PC-9 (cell line): ENCODE measurements at places on chromosomes 1 and 21.

DNA sequence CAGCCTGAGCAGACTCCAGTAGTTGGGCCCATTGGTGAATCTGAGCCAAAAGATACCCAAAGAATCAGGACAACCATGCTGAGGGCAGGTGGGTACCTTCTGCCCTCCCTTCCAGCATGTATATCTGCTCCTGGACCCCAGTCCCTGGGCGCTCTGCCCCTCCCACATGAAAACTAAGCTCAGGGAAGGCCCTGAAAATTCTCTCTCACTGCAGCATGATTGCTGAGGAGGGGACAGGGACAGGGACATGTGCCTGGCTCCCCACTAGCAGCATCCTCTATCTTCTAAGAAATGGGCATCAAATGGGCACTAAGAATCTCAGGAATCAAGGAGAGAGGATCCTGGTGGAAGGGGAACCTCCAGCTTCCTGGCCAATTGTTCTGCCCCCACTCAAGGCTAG is 446.0 kb downstream of the MATN1 start:
- no peaks in the 10 kb centered on the region for H3K27me3 ChIP-seq
- no peaks in the 10 kb centered on the region for H3K4me1 ChIP-seq
- H3K36me3 ChIP-seq: no peaks in the 10 kb centered on the region
- H3K4me3 ChIP-seq: no peak overlapping the region
- no peak overlapping the region for H3K27ac ChIP-seq

- no peak overlapping the region for H3K4me3 ChIP-seq
- H3K36me3 ChIP-seq: no peaks in the 10 kb centered on the region; the same call in 1 of the 2 replicates
- no peak overlapping the region for H3K27ac ChIP-seq
- H3K4me1 ChIP-seq: no peaks in the 10 kb centered on the region
- no peak for DNase-seq
- no peaks in the 10 kb centered on the region for H3K27me3 ChIP-seq
Observed at GRCh38 chr1:22080191-22080590, 27.7 kb downstream of the CDC42 start.

GRCh38 chr1:18325136-18325535 is 155.6 kb upstream of the KLHDC7A start:
- no peaks in the 10 kb centered on the region for H3K4me1 ChIP-seq
- H3K27ac ChIP-seq: no peak overlapping the region
- no peaks in the 10 kb centered on the region for H3K36me3 ChIP-seq

DNA sequence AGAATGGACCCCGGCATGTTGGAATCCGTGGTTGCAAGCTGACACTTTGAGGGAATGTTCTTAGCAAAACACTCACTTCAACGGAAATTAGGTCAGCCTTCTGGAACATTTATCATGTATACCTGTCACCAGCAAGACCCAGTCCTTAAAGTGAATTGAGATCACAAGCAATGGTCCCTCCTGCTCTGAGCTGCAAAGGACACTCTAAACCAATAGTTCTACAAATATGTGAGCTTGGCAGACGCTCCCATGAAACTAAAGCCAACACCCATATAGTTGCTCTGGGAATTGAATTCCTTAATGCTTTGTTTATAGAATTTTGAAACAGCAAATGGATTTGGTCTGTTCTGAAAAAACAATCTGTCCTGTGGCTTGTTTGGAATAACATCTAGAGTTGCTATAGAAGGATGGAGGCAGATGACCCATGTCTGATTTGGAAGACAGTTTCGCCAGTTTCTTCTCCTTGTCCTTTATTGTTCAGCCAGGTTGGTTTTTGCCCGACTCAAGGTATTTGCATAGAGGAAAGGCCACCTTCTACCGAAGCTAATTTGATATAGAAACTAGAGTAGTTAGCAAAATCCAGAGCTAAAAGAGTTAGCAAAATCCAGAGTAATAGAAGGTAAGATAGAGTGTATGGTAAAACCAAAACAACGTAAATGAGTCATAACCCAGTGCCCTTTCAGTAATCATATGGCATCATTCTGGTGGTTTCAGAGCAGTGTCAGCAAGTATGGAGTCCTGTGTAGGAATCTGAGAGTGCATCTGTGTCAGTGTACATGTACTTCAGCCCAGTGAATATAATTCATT is 236.2 kb downstream of the NFIA start:
- peaks cover 25% of the 10 kb centered on the region for H3K4me1 ChIP-seq
- DNase-seq: no peak
- no peak overlapping the region for H3K27ac ChIP-seq
- no peaks in the 10 kb centered on the region for H3K36me3 ChIP-seq
- H3K27me3 ChIP-seq: no peaks in the 10 kb centered on the region
- H3K4me3 ChIP-seq: no peak overlapping the region

DNA sequence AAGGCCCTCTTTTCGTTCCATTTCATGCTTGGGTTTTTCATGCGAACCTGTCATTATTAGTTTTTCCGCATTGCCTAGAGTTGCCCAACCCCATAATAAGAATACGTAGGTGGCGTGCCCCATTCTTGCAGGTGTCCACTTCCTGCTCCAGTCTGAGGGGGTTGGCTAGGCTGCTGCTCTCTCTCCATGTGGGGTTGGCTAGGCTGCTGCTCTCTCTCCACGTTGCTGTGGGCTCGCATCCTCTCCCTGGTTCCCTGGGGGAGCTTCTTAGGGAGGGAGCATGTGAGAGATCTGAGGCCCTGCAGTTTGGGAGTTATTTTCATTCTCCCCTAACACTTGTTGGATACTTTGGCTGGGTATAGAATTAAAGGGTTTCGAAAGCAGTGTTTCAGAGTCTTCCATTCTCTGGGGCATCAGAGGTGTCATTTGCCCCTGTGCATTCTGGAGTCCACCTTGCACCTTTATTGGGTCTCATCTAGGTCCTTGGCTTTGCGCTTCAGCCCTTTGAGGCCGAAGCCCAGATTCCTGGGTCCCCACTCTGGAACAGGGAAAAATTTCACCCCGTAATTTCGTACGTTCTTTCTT is 8.6 kb downstream of the C1orf35 start:
- H3K36me3 ChIP-seq: peaks cover 61% of the 10 kb centered on the region
- no peak for DNase-seq
- no peak overlapping the region for H3K4me3 ChIP-seq
- H3K4me1 ChIP-seq: peaks cover 24% of the 10 kb centered on the region
- no peaks in the 10 kb centered on the region for H3K27me3 ChIP-seq
- no peak overlapping the region for H3K27ac ChIP-seq

DNA sequence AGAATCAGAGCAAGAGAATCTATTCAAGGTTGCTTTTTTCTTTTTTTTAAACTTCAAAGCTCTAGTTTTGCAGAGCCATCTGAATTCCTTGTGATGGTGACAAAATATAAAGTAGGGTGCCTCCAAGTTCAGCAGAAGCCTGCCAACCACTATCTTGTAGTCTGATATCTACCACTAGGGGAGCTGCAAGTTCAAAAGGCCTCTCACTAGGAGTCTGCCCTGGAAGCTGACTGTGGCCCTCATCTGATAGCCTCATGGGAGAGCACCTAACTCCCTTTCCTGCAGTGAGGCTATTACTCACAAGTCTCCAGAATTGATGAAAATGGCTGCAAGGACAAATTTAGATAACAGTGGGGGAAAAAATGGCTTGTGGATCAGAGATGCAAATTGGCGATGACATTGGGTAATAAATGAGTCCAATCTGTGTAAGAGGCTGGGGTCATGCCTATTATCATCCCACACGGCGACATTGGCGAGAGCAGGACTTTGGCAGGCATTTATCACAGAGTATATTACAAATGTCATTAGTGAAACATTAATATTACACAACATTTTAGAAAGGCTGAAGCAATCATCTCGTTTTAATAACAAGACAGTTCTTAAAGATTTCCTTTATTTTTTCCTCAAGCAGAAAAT is 10.7 kb upstream of the ZP4 start:
- H3K4me1 ChIP-seq: no peaks in the 10 kb centered on the region
- H3K27me3 ChIP-seq: no peaks in the 10 kb centered on the region
- H3K4me3 ChIP-seq: no peak overlapping the region
- H3K27ac ChIP-seq: no peak overlapping the region
- no peaks in the 10 kb centered on the region for H3K36me3 ChIP-seq
- no peak for DNase-seq

DNA sequence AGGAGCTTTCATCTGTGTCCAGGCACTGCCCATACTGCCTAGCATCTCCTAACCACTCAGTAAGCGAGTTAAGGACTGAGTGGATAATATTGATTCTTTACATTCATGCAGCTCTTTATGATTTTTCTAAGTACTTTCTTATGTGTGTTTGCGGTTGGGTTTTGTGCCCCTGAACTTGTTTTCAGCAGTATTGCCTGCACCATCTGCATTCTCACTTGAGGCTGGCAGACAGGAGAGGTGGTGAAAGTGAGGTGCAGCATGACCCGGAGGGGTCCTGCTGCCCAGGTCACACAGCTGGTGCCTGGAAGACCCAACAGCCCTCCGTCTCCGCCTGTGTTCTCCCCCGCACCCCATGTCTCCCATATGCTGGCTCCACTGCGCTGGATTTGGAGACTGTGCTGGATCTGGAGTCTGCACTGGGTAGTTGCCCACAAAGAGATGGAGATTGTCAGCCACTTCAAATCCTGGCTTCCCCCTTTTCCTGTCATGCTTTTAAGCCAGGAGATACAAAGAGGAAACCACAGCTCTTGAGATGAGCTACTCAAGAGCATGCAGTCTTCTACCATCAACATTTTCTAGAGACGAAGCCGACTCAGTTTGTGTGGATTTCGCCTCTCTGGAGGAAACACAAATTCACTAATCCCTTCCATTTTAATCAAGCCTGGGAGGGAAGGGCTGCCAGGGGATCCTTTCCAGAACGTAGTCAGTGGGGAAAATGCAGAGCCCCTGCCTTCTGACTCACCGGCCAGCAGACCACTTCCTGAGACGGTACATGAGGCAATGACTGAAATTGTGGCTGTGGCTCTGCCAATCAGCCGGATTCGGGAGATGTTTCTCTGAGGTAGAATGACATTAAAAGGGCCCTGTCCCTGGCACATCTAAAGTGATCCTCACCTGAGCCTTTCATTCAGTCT is 71.7 kb upstream of the ANGPTL1 start:
- no peaks in the 10 kb centered on the region for H3K4me1 ChIP-seq
- H3K27me3 ChIP-seq: no peaks in the 10 kb centered on the region
- no peaks in the 10 kb centered on the region for H3K36me3 ChIP-seq
- H3K27ac ChIP-seq: no peak overlapping the region
- H3K4me3 ChIP-seq: no peak overlapping the region
